ENCODE measurements at places on chromosomes 5 and 9.
A peak's percentile ranks its signal among the peaks of the same experiment; 100 is the strongest.

GRCh38 chr5:149206524-149207141 is 65.0 kb upstream of the AFAP1L1 start:
- DNase-seq: no peak

- no peak for DNase-seq
Observed at GRCh38 chr5:5342784-5343183, 79.7 kb upstream of the ICE1 start.

DNA sequence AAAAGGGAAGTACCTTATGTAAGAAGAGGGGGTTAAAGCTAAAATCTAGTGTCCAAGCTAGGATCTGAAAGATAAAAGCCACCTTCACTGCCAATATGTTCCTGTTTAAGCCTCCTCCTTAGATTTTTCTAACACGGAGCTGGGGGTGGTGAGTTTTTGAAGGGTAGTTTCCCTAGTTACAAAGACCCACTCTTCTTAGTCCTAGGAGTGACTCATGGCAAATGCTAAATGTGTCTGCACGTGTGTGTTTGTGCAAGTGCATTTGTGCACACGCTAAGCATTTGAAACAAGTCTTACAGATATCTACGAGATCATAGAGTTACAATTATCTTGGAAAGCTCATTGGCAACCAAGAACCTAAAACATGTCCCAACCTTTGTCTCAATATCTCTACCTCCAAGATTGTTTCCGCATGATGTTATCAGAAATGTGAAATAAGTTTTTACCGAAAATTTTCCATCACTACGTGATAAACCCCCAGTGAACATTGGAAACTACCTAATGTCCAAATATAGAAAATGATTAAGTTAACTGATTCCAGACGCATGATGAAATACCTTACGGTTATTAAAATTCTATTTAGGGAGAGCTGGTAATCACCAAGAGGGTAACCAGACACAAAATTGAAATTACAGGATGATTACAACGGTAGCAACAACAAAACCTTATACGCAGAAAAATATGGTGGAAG is 78.0 kb upstream of the HRH2 start:
- no peak for DNase-seq

GRCh38 chr5:130871346-130872086 is 293.5 kb downstream of the HINT1 start:
- no peak for DNase-seq

DNA sequence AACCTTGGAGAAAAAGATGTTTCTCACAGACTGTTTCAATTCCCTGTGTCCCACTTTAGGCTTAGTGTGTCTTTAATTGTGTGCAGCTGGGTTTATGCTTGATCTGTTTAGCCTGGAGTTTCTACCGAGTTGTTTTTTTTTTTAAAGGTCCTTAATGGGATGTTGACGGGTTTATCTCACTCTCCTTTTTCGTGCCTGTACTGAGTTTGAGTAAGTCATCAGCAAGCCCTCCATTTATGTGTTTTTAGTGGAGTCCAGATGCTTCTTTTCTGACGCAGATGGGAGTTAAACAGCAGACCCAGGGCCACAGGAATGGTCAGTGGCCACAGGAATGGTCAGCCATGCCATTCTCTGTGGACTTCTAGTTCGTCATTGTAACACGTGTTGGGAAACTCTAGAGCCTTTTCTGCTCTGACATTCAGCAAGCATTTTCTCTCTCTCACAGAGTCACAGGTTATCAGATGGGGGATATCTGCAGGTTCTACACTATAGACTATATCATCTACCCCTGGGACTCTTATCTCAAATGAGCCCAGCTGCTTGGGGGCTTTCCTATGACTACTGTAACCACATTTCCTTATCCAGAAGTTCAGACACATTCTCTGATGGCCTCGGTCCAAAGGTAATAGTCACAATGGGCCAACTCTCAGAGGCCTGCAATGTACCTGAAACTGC is 190.5 kb downstream of the TTLL11 start:
- DNase-seq: no peak

DNA sequence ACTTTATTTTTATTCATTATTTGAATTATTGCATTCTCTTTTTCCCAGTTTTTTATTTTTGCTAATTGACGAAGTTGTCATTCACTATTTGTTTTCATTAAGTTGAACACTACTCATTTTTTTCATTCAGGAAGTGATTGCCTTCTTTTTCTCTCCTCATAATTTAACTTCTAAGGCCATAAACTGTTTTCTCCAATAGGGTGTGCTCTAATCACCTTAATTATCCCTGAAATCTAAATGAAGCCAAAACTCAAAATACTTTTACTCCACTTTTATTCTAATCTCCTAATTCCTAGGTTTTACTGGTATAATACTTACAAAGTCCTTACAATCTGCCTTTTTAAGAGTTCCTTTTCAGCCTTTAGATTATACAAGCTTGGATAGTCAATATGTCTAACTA is 2.9 kb upstream of the OR13C2 start:
- no peak for DNase-seq

DNA sequence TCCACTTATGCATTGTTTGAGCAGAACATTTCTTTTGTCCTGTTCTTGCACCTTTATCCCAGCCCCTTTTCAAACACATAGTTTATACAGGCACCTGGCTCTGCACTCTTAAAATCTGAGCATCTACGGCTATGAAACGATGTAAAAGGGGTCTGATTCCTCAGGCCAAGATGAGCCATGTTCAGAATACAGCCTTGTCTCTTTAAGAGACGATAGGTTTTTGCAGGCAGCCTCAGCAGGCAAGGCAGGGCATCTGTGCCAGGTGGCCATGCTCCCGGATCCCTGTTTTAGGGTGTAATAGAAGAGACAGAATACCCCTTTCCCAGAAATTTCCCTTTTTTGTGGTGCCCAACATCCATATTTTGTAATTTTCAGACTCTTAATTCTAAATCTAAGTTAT is 89.1 kb upstream of the NFIB start:
- DNase-seq: peak; percentile 4

GRCh38 chr5:68261569-68262065 is 46.1 kb downstream of the PIK3R1 start:
- no peak for DNase-seq

DNA sequence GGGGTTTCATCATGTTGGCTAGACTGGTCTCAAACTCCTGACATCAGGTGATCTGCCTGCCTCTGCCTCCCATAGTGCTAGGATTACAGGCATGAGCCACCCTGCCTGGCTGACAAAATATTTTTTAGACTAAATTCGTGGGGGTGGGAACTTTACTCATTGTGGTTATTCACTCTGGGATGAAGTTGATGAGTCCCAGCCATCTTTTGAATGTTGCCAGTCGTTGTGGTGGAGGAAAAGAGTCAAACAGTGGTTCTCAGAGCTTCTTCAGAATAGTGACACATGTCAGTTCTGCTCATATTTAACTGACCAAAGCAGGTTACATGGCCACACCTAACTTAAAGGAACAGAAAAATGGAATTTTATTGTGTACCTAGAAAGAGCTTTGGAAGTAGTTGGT is 6.9 kb downstream of the SREK1 start:
- no peak for DNase-seq

All from globus pallidus (tissue), 1 donor.